Karpas-422 (cell line): ENCODE measurements at places on chromosomes 5 and 9. TPM values are rescaled to one million over a fixed set of nuclear protein-coding genes. Genes with fewer than 3 reads are reported as not detected.
A peak's percentile ranks its signal among the peaks of the same experiment; 100 is the strongest.

GRCh38 chr9:105608721-105609598 lies 51.0 kb downstream of the FKTN start:
- H3K27ac ChIP-seq: peak overlapping the region; percentile 79
- peaks cover 40% of the 10 kb centered on the region for H3K4me1 ChIP-seq
- no peaks in the 10 kb centered on the region for H3K27me3 ChIP-seq
- peak overlapping the region; percentile 29 for H3K4me3 ChIP-seq

- H3K27ac ChIP-seq: no peak within 1 kb of the TSS
- no peaks in the 10 kb centered on the region for H3K36me3 ChIP-seq
- DNase-seq: no peak
- peaks cover 28% of the 10 kb centered on the region for H3K4me1 ChIP-seq
Observed at GRCh38 chr9:127778280-127779135, at the start of gene SH2D3C. TSS of gene SH2D3C (minus strand) at chr9:127778666. CDS start at chr9:127778627, 39 bp downstream.

- H3K4me3 ChIP-seq: no peak overlapping the region
- no peak overlapping the region for H3K27ac ChIP-seq
- DNase-seq: no peak
Observed at GRCh38 chr5:19960451-19960850, 27.5 kb downstream of the CDH18 start.

DNA sequence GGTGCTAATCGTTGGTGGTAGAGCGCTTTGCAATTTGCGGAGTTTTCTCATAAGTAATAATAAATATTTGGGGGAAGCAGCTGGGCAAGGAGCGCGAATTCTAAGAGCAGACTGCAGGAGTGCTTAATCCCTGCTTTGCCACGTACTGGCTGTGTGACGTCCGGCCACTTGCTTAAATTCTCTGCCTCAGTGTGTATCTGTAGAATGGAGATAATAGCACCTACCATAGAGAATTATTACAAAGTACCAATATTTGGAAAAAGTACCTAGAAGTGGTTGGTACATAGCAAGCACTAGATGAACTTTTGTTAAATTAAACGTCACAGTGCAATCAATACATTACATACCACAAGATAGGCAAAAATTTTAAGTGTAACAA lies 598 bp upstream of the TMED7 start:
- H3K36me3 ChIP-seq: peaks cover 15% of the 10 kb centered on the region; the same call in 1 of the 2 replicates
- peaks cover 39% of the 10 kb centered on the region for H3K4me1 ChIP-seq
- H3K27me3 ChIP-seq: no peaks in the 10 kb centered on the region
- DNase-seq: no peak

Gene CARD9
- 1.3 and 2.9 TPM in 2 replicates for total RNA-seq

Gene FAM53C
- 48.2 and 62.8 TPM in 2 replicates for total RNA-seq

Gene PCDHGB5
- total RNA-seq: 17.0 and 26.4 TPM in 2 replicates

DNA sequence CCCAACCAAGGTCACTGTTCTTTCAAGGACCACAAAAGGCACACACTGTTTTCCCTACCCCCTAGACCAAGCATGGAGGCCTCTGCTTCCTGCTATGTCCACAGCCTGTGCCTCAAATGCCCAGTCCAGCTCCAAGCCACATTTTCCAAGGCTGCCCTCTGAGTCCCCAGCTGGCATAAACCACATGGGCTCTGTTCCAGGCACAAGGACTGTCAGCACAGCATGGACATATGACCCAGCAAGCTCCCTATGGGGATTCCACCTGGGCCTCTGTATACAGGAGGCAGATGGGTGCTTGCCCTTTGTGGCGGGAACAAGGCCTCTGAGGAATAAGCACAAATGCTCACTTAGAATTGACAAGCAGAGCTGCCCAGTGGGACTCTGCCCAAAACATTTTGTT lies 115.2 kb downstream of the SPOCK1 start:
- H3K4me1 ChIP-seq: no peaks in the 10 kb centered on the region
- H3K4me3 ChIP-seq: no peak overlapping the region
- H3K36me3 ChIP-seq: no peaks in the 10 kb centered on the region
- H3K27ac ChIP-seq: no peak overlapping the region

GRCh38 chr5:14475045-14475444 lies 106.5 kb upstream of the OTULINL start:
- H3K36me3 ChIP-seq: no peaks in the 10 kb centered on the region
- H3K27ac ChIP-seq: no peak overlapping the region
- DNase-seq: no peak
- H3K4me1 ChIP-seq: no peaks in the 10 kb centered on the region
- H3K27me3 ChIP-seq: no peaks in the 10 kb centered on the region

- no peaks in the 10 kb centered on the region for H3K36me3 ChIP-seq
- H3K4me1 ChIP-seq: no peaks in the 10 kb centered on the region
- H3K4me3 ChIP-seq: no peak overlapping the region
- H3K27ac ChIP-seq: no peak overlapping the region
- no peaks in the 10 kb centered on the region for H3K27me3 ChIP-seq
Observed at GRCh38 chr9:99150451-99151171, 45.7 kb downstream of the TGFBR1 start.

DNA sequence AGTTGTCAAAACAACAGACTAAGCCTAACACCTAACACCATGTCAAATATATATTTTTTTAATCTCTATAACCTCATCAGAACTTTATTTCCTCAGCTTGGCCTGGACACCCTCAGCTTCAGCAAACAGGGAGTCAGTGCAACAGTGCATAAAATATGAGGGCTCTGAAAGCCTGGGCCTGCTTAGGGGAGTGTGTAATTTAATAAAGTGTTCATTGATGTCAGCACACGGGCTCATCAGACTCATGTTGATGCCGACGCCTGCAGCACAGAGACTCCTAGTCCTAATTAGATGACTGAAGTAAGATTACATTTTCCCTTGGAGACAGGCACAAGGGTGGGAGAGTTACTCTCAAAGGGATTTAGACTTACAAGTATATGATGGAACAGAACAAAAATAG lies 37.8 kb downstream of the CDH10 start:
- H3K27me3 ChIP-seq: no peaks in the 10 kb centered on the region
- no peak for DNase-seq
- no peak overlapping the region for H3K4me3 ChIP-seq
- H3K36me3 ChIP-seq: no peaks in the 10 kb centered on the region

GRCh38 chr5:168766426-168766700 lies 187.2 kb upstream of the PANK3 start:
- DNase-seq: no peak
- no peak overlapping the region for H3K4me3 ChIP-seq
- H3K36me3 ChIP-seq: no peaks in the 10 kb centered on the region
- no peaks in the 10 kb centered on the region for H3K27me3 ChIP-seq
- H3K4me1 ChIP-seq: peaks cover 3% of the 10 kb centered on the region; the same call in 1 of the 2 replicates

DNA sequence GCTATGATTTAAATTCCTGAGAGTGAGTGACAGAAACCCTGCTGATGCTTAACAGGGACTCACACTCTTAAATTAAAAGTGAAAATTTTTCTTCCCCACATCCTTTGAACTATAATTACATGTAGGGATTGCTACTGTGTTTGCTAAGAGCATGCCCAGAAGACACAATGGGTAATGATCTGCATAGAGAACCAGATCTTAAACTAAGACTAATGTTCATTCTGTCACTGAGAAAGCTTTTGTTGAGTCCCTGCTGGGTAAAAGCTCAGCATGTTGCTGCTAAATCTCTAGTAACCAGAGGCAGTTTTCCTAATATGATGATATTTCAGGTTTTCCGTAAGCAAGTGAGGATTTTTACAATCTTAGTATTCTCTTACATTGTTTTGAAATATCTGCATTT lies 424.8 kb upstream of the SMC2 start:
- DNase-seq: no peak
- no peaks in the 10 kb centered on the region for H3K4me1 ChIP-seq
- no peak overlapping the region for H3K4me3 ChIP-seq
- no peak overlapping the region for H3K27ac ChIP-seq

Gene GRXCR2
- total RNA-seq: not detected in 2 replicates

Gene ZDHHC11B
- 0.34 and 1.5 TPM in 2 replicates for total RNA-seq

Gene RAB14
- total RNA-seq: 17.4 and 49.5 TPM in 2 replicates

Gene GNA14
- total RNA-seq: not detected in 2 replicates

DNA sequence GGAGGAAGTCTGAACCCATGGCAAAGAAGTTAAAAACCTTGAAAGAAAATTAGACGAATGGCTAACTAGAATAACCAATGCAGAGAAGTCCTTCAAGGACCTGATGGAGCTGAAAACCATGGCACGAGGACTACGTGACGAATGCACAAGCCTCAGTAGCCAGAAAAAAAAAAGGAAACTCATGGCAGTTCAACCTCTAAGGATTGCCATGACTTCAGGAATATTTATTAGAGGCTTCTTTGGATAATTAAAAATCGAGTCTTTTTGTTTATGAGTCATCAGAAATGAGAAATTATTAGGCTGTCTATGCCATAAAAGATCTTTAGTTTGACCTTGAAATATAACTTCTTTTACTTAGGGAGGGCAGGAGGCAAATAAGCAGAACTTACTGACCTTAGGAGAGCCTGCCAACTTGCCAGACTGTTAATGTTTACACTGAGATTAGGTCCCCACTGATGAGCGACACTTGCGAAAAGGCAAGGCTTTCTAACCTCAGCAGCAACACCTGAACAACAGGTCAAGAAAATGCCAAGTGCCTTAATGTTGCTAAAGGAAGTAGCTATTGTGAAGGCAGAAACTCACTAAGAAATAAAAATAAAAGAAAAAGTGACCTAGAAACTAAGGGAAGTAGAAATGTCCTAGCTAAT lies 55.2 kb upstream of the TUSC1 start:
- H3K27me3 ChIP-seq: no peaks in the 10 kb centered on the region
- H3K4me3 ChIP-seq: no peak overlapping the region

Gene GMCL2
- not detected in 2 replicates for total RNA-seq

Gene PRR16
- not detected in 2 replicates for total RNA-seq

GRCh38 chr9:79799691-79800335 lies 228.0 kb downstream of the TLE4 start:
- H3K27ac ChIP-seq: no peak overlapping the region
- no peaks in the 10 kb centered on the region for H3K36me3 ChIP-seq
- no peak for DNase-seq
- no peaks in the 10 kb centered on the region for H3K4me1 ChIP-seq

Gene IRGM
- total RNA-seq: 0.87 TPM in 1 of 2 replicates, not detected in the other

GRCh38 chr9:97907046-97907445 lies 15.3 kb downstream of the TRMO start:
- peaks cover under 1% of the 10 kb centered on the region; the same call in 1 of the 2 replicates for H3K36me3 ChIP-seq
- H3K4me3 ChIP-seq: no peak overlapping the region
- DNase-seq: peak; percentile 44
- no peaks in the 10 kb centered on the region for H3K27me3 ChIP-seq
- H3K4me1 ChIP-seq: peaks cover 11% of the 10 kb centered on the region
